ENCODE measurements at places on chromosomes 5 and 9.
A peak's percentile ranks its signal among the peaks of the same experiment; 100 is the strongest.

- DNase-seq: no peak
Measured at GRCh38 chr5:149294872-149295829, 23.5 kb downstream of the AFAP1L1 start.

DNA sequence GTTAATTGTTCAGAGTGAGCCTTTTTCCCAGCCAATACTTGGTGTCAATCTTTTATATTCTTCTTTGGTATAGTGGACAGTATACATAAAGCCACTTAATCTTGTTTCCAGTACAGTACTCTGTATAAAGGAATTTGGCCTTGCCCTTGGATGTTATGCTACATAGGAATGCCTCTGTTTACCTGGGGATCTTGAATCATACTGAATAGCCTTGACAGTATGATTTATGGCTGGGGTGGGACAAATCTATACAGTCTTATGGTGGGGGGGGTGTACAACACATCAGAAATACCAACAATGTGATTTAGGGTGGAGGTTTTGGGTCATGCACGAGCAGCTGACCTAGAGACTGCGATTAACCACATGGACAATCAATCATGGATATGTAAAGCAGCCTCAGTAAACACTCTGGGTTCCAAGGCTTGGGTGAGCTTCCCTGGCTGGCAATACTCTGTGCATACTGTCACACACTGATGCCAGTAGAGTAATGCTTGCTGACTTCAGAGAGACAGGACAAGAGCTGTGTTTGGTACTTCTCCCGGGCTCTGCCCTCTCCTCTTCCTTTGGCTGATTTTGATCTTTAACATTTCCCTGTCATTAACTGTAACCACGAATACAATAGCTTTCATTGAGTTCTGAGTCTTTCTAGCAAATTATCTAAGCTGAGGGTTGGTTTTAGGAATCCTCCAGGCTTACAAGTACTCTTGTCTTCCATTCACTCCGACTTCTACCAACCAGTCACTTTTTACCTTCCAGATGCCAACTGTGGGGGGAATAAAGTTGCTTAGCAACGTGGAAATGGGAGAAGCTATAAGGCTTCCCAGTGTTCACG is 84.6 kb downstream of the IARS1 start:
- DNase-seq: no peak

DNA sequence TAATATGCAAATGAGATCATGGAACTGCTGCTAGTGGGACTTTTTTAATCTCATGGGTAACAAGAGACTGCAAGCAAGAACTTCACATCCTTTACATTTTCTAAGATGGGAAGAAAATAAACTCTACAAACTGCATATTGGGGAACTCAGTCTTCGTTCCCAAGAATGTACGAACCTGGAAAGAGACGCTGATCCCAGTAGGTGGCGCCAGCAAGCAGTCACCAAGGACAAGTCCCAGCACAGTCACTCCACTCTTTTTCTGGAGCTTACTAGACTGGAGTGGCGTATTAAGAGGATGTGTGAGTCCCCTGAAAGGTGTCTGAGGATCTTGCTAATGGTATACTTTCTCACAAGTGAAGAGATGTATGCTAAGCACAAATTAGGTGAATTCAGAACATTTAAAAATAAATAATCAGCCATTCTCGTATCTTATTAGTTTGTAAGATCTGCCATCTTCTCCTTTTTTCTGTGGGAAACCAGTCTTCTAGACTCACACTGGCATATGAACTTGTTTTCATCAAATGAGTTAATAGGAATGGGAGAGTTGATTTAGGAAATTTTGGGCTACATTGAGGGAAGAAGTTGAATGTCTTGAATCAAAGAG is 16.0 kb upstream of the PUM3 start:
- DNase-seq: no peak

DNA sequence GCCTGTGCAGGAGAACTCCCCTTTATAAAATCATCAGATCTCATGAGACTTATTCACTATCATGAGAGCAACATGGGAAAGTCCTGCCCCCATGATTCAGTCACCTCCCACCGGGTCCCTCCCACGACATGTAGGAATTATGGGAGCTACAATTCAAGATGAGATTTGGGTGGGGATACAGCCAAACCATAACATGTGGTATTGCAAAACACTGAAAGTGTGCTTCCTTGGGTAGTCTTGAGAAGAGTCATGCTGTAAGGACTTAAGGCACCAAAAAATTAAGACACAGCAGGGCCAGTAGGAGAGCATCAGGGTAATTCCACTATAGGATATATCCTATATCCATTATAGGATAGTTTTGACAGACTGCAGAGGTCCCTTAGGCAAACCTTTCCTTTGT is 29.4 kb upstream of the GDNF start:
- no peak for DNase-seq

- DNase-seq: no peak
Measured at GRCh38 chr5:90612919-90613318, 54.3 kb downstream of the ADGRV1 start.

DNA sequence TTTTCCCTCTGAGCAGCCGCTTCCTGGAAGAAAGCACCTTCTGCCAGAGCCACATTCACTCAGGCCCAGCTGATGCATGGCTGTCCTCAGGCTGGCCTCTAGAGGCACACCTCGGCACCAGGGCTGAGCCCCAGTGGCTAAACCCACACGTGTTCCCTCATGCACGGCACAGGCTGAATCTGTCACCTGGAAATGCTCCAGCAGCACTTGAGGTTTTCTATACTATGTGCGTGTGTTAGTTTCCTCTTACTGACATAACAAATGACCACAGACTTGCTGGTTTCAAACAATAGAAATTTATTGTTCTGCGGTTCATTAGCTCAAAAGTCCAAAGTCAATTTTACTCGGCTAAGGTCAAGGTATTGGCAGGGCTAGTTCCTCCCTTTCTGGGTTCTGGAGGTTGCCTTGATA is 141.4 kb downstream of the LRRC70 start:
- no peak for DNase-seq

GRCh38 chr5:75824323-75824722 is 107.1 kb upstream of the POC5 start:
- DNase-seq: no peak

DNA sequence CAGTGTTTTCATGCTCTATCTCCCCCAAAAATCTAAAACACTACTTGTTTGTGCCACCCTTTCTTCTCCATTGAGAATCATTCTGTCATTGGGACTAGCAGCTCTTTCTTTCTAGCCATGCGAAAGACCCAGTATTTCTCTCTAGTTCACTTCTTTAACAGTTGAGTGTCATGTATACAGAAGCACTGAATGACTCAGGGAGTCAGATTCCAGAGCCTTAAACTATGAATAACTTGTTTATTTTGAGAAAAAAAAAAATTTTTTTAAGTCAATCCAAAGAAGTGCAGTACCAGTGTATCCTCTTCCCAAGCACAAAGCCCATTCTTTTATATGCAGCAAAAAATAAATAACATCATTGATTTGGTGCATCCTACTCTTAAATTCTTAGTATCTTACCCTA is 415.4 kb upstream of the GRAMD2B start:
- DNase-seq: no peak

GRCh38 chr9:128412120-128412790 is 8.4 kb upstream of the CERCAM start:
- DNase-seq: no peak

DNA sequence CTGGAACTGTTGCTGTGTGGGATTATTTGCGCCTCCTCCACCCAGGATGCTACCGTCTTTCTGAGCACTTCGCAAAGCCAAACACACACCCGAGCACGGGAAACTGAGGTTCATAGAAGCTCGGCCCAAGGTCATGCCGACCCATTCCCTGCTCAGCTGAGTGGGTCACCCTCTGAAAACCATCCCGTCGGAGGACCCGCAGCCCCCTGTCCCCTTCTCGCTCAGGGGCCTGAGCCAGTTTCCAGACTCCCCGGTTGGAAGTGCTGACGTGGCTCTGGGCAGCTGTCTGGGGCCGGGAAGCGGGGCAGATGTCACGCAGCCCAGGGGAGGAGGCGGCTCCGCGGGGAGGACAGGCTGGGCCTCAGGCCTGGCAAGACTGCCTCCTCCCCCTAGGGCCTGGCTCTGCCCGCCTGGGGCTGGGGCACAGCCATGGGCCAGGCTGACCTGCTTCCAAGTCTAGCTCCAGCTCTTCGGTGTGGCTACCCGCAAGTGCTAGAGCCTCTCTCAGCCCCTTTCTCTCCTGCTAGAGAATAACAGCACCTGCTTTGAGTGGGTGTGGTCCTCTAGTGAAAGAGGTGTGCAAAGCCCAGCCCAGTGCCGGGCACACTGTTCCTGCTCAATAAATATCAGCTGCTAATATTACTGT is 9.9 kb upstream of the CXXC5 start:
- DNase-seq: no peak

DNA sequence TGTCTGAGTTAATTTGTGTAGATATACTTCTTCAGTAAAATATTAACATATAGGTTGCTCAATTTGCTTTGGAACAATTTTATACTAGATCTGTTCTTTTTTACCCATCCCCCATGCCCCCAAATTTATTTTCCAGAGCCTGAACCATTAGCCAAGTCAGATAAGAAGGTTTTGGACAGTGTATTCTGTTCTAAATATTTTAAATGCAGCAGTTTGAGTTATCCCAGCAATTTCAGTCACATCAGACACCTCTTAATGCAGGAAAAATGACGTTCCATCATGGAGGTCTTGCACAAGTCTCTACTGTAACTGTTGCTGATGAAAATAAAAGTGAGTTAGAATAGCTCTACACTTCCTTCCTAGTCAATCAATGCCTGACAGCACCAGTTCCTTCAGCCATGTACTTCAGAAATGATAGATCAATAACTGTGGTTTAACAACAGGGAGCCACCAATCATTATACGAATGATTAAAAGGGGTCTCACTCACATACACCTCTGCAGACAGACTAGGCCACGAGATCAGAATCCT is 215.8 kb downstream of the BNC2 start:
- DNase-seq: no peak

- DNase-seq: no peak
Measured at GRCh38 chr9:134185536-134186011, 21.2 kb upstream of the RNU6ATAC start.

GRCh38 chr5:152599096-152599495 is 194.0 kb upstream of the NMUR2 start:
- DNase-seq: no peak

- DNase-seq: no peak
Measured at GRCh38 chr9:89372230-89372816, 54.0 kb downstream of the SECISBP2 start.

GRCh38 chr5:132115375-132115774 is 41.8 kb downstream of the CSF2 start:
- no peak for DNase-seq

GRCh38 chr9:125649315-125649714 is 57.7 kb downstream of the MAPKAP1 start:
- no peak for DNase-seq

DNA sequence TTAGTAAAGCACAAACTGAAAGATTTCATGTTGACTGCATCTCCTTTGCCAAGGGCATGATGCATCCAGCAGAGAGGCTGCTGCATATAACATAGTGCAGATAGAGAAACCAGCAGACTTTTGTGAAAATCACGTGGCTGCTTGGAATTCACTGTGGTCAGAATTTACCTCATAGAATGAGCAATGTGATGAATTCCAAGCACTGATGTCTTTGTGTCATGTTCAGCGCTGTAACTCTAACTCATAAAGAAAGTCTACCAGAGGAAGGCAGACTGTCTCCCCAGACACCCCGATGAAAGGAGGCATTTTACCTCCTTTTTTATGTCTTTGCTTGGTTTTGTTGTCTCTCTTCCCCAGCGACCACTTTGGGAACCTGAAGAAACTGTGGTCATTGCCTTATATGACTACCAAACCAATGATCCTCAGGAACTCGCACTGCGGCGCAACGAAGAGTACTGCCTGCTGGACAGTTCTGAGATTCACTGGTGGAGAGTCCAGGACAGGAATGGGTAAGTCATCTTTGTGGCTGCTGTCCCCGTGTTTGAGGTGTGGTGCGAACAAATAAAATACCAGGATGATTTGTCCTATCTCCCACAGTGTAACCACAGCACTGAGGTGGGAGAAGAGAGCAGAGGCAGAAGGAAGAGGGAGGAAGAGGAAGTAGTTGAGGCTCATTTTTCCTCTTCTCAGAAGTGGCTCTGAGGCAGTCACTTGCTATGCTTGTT is 42.0 kb downstream of the ITK start:
- DNase-seq: peak; percentile 76

GRCh38 chr5:58412932-58413331 is 47.0 kb downstream of the PLK2 start:
- no peak for DNase-seq

- DNase-seq: no peak
Measured at GRCh38 chr5:52945040-52945439, 44.1 kb upstream of the ITGA2 start.

DNA sequence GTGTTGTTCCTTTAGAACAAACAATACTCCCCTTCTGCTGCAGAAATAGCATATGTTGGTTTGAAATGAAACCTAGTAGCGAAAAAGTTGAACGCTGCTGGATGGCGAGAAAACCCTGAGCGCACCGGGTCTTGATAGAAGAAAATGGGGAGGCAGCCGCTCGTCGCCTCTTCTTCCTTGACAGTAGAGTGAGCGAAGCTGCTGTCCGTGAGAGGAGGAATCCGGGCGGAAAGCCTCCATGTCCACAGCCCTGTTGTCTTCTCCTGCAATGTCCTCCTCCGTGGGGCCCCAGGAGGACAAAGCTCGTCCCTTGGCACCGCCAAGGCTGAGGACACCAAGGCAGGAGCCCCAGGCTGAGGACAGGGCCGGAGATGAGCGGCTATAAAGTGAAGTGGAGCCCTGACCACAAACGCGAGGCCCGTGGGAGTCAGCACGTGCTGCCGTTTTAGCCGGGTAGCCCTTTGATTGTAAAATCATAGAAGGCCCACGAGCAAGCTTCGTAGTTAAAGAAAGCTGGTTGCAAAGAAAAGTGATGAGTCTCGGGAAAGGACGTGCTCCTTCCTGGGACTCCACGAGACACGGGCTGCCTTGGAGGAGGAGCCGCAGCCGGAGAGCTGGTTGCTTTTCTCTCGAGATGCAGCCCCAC is 35.6 kb downstream of the MRPL36 start:
- DNase-seq: no peak

DNA sequence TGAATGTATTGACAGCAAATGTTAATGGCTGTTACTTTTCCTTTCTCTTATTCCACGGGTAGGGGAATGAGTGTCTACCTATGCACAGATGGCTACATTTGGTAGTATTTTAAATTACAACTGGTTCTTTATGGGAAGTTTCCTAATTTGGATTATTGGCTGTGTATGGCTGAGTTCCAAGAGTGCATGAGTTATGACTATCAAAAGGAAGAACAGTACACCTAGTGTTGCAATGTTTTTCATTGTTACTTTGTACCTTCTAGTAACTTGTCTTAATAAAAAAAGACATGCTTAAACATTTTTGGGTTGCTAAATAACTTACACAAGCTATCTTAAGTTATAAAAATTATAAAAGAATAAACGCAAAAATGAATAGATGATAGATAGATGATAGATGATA is 35.8 kb upstream of the MAMDC2 start:
- no peak for DNase-seq

DNA sequence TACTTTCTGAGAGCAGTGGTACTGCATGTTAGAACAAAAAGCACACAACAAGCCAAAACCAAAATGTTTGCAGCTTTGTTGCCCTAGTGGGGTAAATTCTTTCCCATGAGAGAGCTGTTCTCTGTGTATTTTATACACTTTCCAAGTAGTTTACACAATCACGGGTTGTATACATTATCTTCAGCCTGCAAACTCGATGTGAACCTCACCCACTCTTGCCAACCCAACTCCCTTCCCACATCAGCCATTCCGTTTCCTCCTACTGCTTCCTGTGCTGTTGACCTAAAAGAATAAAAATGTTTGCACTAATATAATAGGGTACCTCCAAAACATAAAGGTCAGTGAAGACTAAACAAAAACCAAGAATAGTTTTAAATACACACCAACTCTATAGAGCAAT is 47.0 kb downstream of the IQGAP2 start:
- no peak for DNase-seq

Measured in fibroblast of skin of left biceps (primary cell).